NCI-H1436 treated with DMSO at 0.1 percent for 48 hours (cell line): ENCODE measurements at places on chromosomes 12 and 14.

- DNase-seq = no peak
Measured at GRCh38 chr12:114403011-114403689, 2.8 kb downstream of the TBX5 start.

DNA sequence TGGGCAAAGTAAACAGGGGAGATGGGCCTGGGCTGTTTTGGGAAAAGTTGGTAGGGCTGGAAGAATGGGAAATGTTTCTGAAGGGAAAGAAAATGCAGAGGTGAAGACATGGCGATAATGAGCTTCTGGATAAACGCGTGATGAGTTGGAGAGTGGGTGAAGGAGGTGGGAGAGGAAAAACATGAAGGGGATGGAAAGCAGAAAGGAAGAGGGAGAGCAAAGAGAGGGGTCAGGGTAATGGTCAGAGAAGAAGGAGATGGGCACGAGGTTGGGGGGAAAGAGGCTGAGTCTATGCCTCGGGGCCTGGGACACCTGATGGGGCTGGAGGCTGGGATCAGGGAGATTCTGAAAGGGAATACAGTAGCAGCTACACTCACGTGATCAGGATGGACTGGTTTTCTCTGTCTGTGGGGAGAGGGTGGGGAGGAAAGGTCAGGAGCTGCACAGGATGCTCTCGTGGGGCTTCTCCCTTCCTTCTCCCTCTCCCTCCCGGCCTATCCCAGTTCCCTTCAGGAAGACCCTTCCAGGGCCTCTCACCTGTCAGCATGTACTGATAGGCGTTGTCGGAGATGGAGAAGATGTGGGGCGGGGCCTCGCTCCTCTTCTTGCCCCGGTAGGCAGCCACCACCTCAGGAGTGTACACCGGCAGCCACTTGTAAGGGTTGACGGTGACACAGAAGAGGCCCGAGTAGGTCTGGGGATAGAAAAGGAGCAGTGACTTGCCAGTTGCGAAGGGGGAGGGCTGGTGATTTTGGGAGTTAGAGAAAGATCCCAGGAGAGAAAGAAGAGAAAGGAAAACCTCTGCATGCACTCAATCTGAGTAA is 3.1 kb downstream of the MYH7 start:
- no peak for DNase-seq

DNA sequence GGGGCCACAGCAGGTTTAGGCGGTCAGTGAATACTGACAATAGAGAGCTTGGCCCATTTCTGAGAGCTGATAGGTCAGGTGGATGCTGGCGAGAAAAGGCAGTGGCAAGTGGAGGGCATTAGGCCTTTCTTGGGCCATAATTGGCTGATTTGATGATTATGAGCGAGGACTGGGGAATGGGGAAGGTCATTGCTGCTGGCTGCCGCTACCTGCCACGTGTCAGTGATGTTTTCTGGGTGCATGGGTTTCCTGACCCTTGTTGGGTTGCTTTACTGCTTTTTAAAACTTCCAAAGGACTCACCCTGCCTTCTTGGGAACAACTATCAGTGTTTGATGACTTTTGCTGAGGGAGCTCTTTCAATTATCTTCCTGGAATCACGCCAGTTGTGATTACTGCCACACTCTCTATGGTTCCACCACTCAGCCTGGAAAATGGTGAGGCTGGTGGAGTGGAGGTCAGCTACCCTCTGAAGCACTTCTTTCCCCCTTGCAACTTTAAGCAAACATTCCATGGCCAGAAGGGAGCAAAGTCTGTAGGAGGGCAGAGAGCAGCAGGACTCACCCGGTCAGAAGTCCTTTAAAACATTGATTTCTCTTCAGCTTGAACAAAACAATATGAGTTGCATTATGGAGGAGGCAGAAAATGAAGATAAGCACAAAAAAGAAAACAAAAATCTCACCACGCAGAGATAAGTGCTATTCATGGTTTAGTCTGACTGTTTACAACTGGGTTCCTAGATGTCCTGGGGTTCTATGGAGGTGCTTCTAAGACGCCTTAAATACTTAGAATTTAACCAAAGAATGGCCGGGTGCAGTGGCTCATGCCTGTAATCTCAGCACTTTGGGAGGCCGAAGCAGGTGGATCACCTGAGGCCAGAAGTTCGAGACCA is 12.1 kb upstream of the SLC10A1 start:
- no peak for DNase-seq

- no peak for DNase-seq
Measured at GRCh38 chr12:49121047-49121696, 10.0 kb downstream of the TUBA1B start.

GRCh38 chr12:768434-768833 is 16.1 kb downstream of the WNK1 start:
- DNase-seq = no peak

GRCh38 chr12:12723681-12724420 is 6.7 kb downstream of the CDKN1B start:
- no peak for DNase-seq

DNA sequence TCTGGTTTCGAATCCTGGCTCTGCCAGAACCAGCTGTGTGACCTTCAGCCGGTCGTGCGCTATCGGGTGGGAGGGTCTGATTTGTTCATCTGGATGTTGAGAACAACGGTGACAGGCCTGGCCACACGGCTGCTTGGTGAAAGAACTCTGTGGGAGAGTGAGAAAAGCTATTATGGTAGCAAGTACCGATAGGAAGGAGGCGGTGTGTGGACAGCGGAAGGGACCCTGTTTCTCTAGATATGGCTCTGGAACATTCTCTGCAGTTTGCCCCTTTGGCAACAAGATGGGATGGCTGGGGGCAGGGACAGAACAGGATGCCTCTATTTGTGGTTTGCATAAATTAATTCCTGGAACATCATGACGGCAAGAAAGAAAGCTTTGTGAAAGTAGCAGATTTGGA is 347.3 kb downstream of the AACS start:
- no peak for DNase-seq

DNA sequence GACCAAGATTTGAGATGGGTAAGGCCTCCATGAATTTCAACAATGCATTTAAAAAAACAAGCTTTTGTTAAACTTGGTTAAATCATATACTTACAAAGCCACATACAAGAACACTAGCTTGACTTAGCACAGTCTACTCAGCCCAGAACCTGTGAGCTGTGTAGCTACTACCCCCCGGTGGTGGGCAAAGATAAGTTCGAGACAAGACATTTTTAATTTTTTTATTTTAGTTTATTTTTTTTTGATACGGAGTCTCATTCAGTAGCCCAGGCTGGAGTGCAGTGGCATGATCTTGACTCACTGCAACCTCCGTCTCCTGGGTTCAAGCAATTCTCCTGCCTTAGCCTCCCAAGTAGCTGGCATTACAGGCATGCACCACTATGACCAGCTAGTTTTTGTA is 3.7 kb upstream of the NECAP1 start:
- DNase-seq = peak; percentile 8

DNA sequence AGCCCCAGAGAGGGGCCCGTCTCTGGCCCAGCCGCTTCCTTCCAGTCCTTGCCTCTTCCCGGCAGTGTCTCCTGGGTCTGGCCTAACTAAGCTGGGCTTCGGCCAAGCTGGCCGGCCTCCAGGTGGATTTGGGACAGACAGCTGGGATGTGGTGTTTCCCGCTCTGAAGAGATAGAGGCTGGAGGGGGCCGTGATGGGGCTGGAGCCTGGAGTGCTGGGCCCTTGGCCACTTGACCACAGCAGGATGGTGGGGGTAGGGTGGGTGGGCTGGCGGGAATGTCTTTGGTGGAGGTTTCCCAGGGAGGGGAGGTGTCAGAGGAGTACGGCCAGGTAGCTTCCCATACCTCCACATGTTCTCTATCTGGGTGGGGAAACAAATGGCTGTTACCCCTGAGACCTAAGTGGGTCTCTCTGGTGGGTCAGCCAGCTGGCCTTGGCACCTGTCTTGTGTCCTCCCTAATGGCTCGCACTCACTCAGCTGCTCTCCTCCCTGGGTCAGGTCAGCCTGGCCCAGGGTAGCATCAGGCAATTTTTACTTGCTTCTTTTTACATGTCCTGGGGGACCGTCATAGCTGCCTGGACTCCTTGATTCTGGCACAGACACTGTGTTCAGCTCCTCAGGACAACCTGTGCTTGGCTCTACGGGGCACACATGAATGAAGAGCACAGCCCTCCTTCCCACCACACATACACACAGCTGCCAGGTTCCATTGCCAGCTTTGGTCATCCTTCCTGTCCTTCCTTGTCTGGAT is 19.8 kb upstream of the PGF start:
- DNase-seq = no peak

DNA sequence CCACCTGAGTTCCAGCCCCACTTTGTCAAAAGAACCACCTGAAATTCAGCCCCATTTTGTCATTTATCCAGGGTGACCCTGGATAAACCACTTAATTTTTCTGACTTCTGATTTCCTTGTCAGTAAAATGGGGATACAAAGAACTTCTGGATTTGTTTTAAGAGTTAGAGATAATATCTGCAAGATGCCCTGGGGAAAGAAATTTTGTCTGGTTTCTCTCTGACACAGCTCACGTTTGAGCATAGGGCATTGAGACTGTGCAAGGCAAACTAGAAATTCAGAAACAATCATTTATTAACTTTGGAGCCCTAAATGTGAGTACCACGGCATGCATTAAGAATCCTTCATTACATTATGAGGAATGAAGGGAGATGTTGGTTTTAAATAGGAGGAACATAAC is 37.2 kb downstream of the TMTC2 start:
- DNase-seq = no peak

- DNase-seq = no peak
Measured at GRCh38 chr12:109785854-109786253, 47.3 kb downstream of the TRPV4 start.

GRCh38 chr14:92461891-92462290 is 51.7 kb upstream of the RIN3 start:
- no peak for DNase-seq

GRCh38 chr12:42118136-42118879 is 26.4 kb downstream of the GXYLT1 start:
- no peak for DNase-seq

GRCh38 chr12:4138051-4138450 is 135.5 kb upstream of the CCND2 start:
- DNase-seq = no peak

DNA sequence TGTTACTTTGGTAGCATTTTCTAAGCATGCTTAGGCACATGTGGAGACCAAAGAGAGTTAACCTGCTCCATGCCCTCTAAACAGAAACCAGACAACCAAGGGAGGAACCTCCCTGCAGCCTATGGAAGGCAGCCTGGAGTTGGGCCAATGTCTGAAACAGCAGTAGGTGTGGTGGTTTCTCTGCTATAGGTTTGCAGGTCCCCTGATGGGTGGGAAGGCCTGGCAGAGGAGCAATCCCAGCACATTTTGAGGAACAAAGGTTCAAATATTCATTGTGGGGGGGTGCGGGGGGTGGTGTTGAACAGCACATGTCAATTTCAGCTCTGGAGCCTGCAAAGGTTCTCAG is 65.4 kb downstream of the DACT1 start:
- no peak for DNase-seq

DNA sequence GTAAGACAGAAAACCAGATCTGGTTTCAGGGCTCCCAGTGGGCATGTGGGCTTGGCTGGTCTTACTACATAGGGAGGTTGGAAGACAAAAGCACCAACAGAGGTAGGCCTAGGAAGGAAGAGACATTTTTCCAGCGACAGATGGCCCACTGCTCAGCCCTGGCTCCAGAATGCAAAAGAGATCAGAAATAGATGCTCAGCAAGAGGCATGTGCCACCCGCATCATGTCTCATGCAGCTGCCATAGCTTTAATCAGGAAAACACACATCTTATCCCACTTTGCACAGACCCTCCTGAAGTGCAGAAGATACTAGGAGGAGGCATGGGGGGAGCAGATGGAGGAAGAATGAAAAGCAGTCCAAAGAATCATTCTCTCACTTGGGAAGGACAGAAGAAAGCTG is 25.3 kb downstream of the VASH1 start:
- DNase-seq = no peak

- DNase-seq = peak; percentile 38
Measured at GRCh38 chr12:12327802-12328201, 22.2 kb downstream of the MANSC1 start.

- DNase-seq = no peak
Measured at GRCh38 chr14:98035396-98035795, 1236.6 kb downstream of the BCL11B start.

DNA sequence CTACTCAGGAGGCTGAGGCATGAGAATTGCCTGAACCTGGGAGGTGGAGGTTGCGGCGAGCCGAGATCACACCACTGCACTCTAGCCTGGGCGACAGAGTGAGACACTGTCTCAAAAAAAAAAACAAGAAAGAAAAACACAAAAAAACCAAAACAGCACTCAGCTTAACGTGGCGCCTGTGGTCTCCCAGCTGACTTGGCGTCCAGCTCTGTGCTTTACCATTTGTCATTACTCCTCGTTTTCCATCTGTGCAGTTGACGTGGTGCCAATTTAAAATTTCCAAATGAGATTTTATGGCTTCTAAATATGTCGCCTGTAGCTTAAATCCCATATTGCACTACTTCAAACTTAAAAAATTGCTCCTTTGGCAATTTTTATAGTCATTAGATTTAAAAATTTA is 2.0 kb downstream of the MGP start:
- DNase-seq = no peak

DNA sequence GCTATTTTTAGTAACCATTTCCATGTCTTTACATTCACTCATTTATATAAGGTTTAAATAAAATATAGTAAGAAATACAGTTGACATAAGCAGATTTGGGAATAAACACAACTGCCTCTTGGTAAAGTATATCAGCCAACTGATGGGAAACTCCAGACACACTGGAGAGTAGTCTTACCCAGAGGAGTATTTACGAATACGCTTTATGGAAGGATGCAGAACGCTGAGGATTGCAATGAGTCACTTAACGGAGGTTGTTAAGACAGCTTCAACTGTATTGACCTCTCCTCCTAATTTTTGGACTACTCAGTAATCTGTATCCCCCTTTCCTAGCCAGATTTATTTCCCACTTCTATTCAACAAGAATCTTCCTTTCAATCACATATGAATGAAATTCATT is 6.0 kb downstream of the C2CD5 start:
- DNase-seq = no peak

- no peak for DNase-seq
Measured at GRCh38 chr12:92551853-92552397, 150.9 kb upstream of the PLEKHG7 start.

DNA sequence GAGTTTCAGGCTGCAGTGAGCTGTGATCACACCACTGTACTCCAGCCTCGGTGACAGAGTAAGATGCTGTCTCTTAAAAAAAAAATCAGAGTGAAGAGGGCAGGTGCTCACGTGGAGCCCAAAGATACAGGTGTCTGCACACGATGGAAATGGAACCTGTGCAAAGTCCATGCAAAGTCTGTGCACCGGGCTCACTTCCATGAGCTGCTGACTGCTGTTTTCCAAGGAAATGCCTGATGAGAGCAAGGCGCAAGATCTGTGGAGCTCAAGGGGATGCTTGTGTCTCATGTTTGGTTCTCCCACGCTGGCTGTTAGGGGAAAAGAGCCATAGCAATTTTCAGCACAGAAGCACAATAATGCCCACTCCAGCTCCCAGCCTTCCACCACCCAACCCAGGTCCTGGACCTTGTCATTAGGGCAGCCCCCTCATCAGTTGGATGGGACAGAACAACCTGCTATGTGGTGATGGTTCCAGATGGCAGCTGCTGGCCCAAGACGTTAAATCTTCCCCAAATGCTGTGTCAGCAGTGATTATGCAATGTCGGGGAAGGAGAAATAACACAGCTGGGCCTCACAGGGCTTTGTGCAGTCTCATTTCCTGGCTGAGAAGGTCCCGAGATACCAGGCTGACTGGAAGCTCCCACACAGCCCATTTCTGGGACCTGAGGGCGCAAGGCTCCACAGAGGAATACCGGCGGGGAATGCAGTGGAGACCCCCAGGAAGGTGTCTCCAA is 27.9 kb upstream of the DICER1 start:
- no peak for DNase-seq
